Hypothalamus (tissue), 51 donors: ENCODE measurements at places on chromosomes 1 and 21.

DNA sequence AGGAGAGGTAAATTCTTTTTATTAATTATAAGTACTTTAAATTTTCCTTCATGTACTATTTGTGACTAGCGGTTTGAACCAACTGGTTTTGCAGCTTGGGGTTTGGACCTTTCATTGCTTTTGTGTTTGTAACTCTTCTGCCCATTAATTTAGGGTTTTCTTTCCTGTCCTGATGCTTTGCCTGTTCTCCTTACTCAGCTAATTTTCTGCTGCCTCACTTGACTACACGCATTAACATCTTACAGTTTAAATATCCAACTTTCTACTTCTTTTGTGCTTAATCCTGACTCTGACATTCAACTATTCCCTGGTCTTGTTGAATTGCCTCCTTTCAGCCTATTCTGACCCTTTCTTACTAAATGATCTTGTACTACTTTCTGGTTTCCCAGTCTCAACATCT is 135.6 kb downstream of the PTPRC start:
- DNase-seq = no peak

DNA sequence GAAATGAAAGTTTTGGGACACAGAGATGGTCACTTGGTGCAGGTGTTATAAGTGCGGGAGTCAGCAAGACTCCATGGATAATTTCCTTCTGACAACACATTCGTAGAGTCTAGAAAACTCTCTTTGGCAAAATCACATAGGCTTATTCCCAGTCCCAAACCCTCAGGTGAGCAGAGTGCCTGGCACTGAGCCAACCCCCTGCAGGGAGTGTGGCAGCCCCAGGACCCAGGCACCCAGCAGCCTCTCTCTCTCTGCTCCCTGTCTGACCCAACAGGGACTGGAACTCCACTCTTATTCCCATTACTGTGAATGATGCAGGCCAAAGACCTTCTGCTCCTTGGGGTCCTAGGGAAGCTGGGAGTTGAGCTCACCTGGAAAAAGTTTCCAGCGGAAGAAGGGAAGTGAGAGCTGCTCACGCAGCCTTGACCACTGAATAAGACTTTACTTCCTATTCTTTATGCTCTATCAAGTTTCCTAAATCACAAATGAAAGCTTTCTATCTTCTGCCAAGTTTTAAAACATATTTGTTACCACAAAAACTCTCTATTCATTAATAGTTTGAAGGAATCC is 132.6 kb upstream of the ETV3 start:
- no peak for DNase-seq

DNA sequence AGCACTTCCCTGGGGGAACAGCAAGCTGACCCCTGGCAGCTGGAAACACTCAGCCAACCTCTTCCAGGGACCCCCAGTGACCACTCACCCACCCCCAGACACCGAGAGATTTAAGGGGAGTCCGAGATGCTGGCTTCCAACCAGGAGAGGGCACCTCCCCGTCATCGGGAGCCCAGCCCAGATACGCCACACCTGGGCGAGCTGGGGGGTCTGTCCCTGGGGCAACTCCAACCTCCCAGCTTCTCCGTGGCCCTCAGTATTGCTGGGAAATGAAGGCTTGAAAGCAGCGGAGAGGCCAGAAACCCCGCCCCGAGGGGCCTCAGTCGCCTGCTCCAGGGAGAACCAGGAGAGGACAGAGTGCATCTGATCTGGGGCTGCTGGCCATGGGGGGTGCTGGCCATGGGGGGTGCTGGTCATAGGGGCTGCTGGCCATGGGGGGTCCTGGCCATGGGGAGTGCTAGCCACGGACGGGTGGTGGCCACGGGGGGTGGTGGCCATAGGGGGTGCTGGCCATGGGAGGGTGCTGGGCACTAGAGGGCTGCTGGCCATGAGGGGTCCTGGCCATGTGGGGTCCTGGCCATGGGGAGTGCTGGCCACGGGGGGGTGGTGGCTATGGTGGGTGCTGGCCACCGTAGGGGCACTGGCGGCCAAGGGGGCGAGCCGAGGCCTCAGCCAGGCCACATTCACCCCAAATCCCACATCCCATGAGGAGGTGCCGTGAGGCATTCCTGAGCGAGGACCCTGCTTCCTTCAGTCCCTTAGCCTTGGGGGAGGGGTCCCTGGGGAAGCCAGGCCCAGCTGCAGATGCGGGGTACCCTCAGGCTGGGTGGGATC is 61.5 kb upstream of the TTC34 start:
- no peak for DNase-seq

- no peak for DNase-seq
These were observed 10.8 kb upstream of the UBXN10 start for GRCh38 chr1:20174937-20175666.

DNA sequence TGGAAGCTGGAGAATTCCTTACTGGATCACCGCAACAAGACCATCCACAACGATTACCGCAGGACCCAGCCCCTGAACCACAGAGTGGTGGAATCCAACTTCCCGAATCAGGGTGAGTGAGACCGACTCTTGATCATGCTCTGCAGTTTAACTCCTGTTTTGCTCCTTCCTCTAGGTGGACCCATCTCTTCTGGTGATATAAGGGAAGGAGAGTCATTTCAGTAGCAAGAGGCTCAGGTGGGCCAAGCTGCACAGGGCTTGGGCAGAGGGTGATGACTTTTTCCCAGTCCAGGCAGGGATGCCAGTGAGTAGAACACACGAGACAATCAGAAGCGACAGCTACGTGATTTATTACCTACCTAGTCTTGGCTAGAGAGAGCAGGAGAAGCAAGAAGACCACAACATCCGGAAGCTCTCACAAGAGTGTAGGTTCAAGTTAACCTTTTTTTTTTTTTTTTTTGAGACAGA is 25.2 kb downstream of the CA6 start:
- no peak for DNase-seq

- DNase-seq = no peak
These were observed 75.7 kb upstream of the MAGI3 start for GRCh38 chr1:113314600-113314999.

DNA sequence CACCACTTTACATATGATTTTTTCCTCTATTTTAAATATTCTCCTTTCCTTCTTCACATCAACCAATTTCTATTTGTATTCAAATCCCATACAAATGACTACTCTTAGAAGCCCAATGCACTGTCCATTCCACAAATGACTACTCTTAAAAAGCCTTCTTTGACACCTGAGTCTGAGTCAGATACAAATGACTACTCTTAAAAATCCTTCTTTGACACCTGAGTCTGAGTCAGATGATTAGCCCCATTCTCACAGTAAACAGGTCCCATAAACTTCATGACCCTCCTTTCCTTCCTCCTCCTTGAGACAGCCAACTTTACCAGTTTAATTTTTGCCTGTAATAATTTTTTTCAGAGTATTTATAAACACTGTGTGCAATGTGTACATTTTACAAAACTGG is 231.3 kb upstream of the USP25 start:
- no peak for DNase-seq

- DNase-seq = no peak
These were observed 37.8 kb downstream of the NGF start for GRCh38 chr1:115300087-115300876.

DNA sequence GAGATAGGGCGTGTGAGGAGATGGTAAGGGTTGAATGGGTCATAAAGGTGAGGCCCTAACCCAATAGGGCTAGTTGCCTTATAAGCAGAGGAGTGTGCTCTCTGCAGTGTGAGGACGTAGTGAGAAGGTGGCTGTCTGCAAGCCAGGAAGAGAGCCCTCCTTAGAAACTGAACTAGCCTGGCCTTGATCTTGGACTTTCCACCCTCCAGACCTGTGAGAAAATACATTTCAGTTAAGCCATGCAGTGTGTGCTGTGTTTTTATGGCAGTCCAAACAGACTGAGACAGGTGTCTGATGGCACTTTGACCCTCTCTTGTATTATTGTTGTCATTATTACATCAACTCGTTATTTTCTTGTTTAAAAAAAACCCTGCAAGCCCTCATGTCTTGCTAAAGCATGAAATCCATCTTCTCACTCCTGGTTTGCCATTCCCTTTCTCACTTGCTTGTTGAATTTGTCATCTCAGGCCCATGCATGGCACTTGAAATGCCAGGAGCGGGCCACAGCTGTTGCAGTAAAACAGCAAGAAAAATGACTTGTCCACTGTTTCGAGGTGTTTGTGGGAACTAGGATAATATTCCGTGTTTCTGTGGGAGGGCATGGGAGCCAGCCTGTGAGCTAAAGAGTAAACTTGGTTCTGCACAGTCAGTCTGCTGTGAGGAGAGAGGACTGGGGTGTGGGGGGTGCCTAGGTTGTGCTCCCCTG is 78.6 kb downstream of the STUM start:
- DNase-seq = no peak

DNA sequence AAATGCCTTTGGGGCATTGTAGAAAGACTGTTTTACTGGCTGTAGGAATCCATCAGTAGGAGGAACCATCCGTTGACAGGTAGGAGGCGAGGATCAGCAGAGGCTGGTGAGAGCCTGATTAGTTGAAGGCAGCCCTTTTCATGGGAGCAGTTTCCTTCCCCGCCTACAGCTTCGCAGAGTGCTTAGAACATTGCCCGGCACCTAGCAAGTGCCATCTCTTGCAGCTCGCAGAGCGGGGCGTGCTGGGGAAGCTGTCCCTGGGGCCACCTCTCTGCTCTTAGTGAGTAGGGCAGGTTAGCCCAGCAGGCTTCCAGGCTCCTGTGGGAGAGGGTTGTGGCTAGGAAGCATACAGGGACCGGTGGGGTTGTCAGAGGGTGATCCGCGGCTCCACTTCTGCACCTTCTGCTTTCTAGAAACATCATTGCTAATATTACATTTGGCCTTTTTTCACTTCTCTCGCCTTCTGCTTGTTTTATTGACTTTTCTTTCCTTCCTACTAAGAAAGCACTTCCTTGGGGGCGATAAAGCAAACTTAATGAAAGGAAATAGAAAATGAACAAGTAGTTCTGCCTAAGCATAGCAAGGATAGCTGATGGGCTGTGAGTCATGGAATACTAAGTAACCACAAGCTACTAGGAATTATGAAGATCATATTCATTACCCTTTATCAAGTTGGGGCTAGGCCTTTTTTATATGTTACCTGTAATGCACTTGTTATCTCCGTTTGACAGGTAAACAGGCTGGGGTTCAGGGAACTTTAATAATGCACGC is 176.7 kb downstream of the GALNT2 start:
- DNase-seq = no peak

- DNase-seq = no peak
These were observed 75.9 kb downstream of the HLX start for GRCh38 chr1:220955116-220955515.

- no peak for DNase-seq
These were observed 12.4 kb upstream of the RCAN3 start for GRCh38 chr1:24490101-24490781.

GRCh38 chr1:92081031-92081430 is 886 bp downstream of the BTBD8 start:
- DNase-seq = no peak

GRCh38 chr1:183291216-183291762 is 105.2 kb downstream of the LAMC2 start:
- no peak for DNase-seq
